Stimulated activated CD4-positive, alpha-beta T cell treated with anti-CD3 and anti-CD28 coated beads, Interleukin-1b, Interleukin-23, amount 100 ng/mL, for 1 hour (primary cell): ENCODE measurements at places on chromosomes 5 and 9.

GRCh38 chr9:114061830-114062474, 16.1 kb downstream of the AMBP start:
- DNase-seq, result no peak

DNA sequence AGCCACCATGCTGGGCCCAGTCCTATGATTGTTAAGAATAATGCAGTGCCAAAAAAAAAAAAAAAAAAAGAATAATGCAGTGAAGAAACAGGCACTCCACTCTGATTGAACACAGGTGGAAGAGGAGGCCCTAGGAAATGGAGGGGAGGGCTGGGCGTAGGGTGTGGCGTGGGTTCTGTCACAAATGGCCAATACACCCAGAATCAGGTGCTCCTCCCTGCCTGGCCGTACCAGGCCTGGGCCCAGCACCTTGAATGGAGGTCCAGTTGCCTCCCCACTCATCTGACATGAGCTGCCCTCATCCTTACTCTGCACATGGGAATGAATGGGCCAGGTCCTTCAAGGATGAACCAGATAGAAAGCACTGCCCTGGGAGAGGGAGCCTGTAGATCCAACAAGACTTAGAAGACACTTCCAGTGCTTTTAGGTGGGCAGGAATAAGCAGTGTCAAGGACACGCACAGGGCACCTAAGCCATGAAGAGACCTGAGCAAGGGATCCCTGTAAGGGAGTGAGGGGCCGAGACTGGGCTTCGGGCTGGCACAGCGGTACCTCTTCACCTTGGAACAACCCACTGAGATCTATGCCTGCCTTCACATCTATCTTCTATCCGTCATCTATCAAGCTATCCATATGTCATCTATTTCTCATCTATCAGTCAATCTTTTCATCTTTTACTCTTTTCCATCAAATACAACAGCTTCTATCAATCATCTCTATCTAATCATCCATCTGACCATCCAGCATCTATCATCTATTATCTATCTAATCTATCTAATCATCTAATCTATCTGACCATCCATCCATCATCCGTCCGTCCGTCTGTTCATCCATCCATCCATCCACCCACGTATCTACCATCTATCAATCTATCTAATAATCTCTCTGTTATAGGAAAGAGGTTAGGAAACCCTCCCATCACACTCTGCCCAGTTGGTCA, 15.9 kb downstream of the NINJ1 start:
- DNase-seq, result no peak

GRCh38 chr5:79544131-79544530, 30.2 kb upstream of the HOMER1 start:
- DNase-seq, result no peak

DNA sequence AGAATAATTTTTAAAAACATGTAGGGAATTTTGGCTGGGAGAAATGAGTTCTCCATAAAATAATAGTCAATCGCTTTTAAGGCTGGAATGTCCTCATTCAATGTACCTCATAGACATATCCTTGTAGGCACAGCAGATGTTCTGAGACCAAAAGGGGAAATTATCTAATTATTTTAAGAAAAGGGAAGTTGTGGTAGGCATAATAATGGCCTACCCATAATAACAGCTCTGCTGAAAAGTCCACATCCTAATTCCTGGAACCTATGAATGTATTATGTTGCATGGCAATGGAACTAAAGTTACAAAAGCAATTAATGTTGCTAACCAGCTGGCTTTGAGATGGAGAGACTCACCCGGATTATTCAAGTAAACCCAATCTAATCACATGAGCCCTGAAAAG, 216.1 kb downstream of the TRIM36 start:
- DNase-seq, result no peak

- no peak for DNase-seq
These were observed 63.5 kb downstream of the C9orf50 start for GRCh38 chr9:129557192-129558036.

DNA sequence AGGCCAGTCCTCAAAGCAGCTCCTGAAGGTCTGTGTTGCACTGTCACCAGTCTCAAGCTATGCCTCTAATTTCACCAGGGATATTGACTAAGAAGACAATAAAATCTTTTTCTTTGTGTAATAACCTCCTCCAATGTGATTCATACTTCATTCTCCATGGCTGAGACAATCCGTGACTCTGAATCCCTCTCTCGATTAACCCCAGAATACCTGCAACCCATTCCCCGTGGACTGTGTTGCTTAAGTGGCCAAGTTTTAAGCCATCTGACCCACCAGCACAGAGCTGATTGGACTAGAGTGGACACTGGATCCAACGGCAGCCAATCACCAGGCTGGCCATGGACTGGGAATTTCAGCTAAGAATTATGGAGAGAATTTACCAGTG, 5.4 kb upstream of the CCIN start:
- DNase-seq, result no peak
